Stimulated activated CD4-positive, alpha-beta T cell treated with anti-CD3 and anti-CD28 coated beads, TNF-alpha, amount 100 ng/mL, for 4 hours (primary cell): ENCODE measurements at places on chromosomes 1 and 21.

DNA sequence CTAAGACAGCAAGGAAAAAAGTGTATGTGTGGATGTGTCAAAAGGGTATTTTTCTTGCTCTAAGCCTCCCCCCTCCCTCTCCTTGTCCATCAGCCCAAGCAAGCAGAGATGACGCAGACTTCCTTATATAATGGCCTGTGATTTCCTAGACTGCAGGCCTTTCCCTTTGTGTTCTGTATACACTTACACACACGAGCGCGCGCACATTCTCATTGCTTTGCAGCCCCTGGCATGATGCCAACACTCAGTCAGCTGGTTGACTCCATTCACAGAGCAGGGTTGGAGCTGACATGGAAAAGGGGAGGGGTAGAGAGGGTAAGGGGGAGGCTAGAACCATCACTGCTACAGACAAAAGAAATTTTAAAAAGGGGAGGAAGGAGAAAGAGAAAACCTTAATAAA is 41.8 kb downstream of the GATAD2B start:
- peak; percentile 9 for DNase-seq

GRCh38 chr1:204498981-204499380 is 4.4 kb upstream of the PIK3C2B start:
- DNase-seq: no peak

- no peak for DNase-seq
Observed at GRCh38 chr1:48948562-48948961, 171.9 kb upstream of the BEND5 start.

GRCh38 chr1:94922761-94923331 is 4.1 kb downstream of the CNN3 start:
- no peak for DNase-seq

GRCh38 chr1:147560765-147561471 is 19.6 kb downstream of the BCL9 start:
- DNase-seq: no peak

DNA sequence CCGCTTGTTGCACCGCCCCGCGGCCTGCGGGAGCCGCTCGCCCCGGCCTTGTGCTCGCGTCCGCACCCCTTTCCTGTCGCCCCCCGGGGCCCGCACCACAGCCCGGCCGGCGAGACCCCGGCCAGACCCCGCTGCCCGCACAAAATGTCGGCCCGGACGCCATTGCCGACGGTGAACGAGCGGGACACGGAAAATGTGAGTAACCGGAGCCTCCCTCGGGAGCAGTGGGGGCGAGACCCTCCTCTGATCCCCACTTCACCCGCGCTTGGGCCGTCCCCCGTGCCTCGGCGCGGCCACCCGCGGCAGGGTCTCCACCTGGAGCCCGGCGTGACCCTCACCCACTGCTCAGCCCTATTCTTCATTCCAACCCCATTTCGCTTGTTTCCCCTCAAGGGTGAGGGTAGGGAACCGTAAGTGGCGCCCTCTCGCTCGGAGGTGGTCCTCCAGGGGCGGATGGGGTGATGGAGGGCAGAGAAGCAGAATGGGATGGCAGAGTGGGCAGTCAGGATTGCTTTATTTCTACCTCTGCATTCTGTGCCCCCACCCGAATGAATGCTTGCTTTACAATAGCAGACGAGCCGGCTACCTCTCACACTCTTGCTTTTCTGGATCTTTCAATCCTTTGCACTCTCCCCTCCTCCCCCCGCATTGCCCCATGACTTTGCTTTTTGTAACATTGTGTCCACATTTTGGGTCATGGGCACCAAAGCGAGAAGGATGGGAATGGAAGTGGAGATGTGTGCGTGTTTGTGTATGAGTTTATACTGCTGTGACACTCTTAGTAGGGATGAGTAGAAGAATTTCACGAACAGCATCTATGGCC is 954 bp downstream of the MARK1 start:
- no peak for DNase-seq

DNA sequence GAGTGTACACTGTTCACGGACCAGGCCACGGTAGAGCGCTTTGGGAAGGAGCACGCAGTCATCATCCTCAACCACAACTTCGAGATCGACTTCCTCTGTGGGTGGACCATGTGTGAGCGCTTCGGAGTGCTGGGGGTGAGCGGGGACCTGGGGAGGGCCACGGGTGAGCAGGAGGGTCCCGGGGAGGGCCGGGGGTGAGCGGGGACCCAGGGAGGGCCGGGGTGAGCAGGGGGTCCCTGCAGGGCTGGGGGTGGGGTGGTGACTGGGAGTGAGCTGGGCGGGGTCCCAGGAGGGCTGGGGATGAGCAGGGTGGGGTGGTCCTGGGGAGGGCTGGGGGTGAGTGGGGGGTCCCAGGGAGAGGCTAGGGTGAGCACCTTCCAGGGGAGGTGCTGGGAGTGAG is 44.1 kb upstream of the TRAPPC10 start:
- no peak for DNase-seq

DNA sequence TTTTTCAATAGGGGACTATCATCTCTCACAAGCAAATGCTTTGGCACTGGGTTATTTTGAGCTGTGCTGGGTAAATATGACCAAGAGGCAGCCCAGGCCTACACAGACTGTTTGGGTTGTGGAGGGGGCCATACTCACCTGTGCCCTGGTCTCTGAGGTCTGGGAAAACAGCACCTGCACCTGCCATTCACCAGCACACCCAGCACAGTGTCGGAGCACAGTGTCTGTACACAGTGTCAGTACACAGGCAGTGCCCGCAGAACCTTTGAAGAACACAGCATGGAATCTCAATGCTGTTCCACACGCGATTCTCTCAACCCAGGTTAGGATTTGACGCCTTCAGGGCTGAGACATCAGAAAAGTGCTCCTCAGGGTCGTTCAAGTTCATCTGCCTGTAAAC is 35.0 kb upstream of the FAM89A start:
- no peak for DNase-seq

DNA sequence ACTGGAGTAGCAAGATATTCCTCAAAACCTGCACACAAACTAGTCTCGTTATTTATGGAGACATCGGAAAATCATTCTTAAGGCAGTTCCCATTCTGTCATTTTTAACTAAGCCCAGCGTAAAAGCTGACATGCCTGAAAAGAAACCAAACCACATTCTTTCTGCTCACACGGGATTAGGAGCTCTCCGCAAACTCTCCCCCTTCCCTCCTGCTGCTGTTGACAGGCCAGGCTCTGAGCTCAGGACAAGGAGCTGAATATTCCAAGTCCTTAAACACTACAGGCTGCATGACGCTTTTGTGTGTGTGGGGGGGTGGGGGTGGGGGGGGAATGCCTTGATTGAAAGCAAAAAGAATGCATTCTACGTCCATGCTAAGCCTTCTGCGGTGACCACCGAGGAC is 5.2 kb downstream of the OLIG1 start:
- DNase-seq: no peak

DNA sequence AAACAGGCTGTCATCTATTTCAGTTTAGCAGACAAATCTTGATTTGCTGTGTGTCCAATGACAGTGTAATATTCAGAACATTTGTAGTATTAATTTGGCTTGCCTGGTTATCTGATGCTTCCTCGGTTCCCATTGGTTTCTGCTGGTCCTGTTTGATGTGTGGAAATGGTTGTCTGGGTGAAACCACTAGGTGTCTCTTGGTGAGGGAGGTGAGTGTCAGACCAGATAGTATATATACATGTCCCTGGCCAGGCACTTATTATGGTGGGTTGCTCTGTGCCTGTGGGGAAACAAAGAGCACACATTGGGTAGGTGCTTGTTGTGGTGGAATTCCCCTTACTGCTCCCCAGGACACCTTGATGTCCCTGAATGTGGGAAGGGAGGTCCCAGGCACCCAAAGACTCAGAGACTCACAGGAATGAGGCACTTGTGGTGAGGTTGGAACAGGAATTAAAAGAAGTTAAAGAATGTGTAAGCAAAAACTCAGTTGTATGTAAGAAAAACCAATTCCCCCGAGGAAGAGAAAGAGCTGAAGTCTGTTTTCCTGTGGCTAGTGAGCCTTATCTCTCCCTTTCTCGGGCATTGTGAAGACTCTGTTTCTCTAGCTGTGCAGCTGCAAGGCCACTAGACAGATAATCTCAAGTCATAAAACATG is 1519.1 kb downstream of the BRINP3 start:
- DNase-seq: no peak

DNA sequence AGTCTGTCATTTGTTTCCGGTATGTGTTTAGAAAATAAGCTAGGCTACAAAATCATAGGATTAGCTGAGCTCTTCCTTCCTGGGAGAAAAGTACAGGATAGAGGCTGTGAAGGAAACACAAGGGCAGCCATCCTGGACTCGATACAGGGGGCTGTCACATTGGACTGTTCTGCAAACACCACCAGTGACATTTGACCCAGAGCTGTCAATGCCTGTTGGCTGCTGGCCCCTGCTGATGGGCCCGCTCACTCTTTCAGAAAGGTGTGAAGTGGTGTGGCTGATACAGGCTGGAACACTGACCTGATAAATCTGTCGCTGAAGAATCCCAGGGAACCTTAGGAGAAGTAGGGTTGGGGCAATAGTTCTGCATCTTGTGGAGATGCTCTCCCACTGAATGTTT is 183.1 kb downstream of the RHOU start:
- DNase-seq: no peak

- DNase-seq: no peak
Observed at GRCh38 chr1:101190441-101190840, 46.4 kb upstream of the S1PR1 start.

GRCh38 chr1:222462601-222463000 is 85.3 kb downstream of the HHIPL2 start:
- DNase-seq: no peak

DNA sequence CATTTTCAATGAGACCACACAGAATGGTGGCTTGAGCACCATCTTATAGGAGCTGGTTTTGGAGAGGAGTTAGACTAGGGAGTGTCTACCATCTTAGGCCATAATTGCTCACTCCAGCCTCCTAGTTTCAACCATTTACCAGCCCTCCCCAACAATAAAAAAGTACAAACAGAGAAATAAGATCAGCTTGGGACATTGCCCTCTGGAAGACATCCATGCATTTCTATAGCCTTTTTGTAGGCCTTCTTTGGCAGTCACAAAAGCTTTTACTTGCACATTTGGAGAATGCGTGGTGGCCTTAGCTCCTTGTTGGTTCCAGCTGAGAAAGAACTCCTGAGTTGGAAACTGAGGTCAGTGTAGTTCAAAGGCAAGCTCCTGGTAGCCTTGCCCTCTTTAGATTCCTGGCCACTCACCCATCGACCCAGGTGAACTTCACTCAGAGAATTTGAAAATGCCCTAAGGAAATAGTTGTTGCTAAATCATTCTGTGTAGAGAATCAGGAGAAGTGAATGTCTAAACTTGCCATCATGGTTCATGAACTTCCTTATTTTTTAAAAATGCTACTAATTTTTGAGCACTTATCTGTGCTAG is 301.7 kb upstream of the PROX1 start:
- DNase-seq: no peak

- DNase-seq: peak; percentile 26
Observed at GRCh38 chr1:66282343-66282852, 251.6 kb upstream of the SGIP1 start.

DNA sequence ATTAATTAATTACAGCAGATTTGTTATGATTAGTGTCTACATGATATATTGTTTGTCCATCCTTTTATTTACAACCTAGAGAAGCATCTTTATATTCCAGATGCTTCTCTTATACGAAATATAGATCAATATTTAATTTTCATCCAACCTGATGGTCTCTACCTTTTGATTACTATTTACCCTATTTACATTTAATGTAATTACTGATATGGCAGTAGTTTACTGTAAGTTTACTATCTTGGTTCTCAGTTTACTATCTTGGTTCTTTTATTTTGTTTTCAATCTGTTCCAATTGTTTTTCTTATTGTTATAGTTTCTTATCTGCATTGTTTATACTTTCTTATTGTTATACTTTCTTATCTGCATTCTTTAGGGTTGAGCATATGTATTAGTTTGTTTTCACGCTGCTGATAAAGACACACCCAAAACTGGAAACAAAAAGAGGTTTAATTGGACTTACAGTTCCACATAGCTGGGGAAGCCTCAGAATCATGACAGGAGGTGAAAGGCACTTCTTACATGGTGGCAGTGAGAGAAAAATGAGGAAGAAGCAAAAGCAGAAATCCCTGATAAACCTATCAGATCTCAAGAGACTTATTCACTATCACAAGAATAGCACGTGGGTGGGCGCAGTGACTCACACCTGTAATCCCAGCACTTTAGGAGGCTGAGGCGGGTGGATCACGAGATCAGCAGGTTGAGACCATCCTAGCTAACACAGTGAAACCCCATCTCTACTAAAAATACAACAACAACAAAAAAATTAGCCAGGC is 28.9 kb downstream of the FAF1 start:
- DNase-seq: peak; percentile 5

- no peak for DNase-seq
Observed at GRCh38 chr1:150971583-150972416, 2.8 kb downstream of the CERS2 start.

DNA sequence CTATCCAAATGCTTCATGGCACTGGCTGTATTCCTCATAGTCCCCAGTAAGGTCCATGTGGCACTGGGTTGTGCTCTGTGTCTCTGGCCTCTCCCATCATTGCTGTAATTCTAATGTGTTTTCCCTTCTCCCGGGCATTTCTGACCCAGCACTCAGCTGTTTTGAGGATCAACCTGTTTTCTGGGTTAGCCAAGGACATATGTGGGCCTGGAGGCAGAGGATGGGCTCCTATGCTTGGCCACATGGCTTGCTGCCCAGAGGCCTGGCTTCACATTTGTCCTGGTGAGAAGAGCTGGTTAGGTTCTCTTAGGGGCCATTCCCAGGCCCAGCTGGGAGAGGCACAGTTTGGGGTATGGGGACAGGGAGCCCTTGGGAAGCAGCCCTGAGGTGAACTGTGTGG is 103.1 kb downstream of the FAM78B start:
- no peak for DNase-seq

GRCh38 chr21:26557106-26557505 is 16.0 kb downstream of the CYYR1 start:
- DNase-seq: no peak

DNA sequence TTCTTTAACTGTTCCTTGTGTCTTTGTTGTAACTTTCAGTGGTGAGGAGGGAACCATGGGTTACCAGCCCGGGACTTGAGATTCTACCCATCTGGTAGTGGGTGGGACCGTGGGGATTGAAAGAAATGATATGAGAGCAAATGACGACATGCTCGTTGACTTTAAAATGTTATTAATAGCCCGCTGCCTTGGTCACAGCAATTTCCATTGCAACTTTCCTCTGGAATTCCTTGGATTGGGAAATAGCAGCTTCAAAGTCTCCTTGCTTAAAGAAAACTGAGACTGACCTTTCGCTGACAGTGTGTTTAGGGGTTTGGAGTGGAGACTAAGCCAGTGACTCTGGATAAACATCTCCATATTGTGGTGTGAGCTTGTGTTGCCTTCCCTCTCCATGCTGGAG is 44.2 kb upstream of the MARK1 start:
- no peak for DNase-seq
